ENCODE measurements at places on chromosomes 6 and 20. TPM values are rescaled to one million over a fixed set of nuclear protein-coding genes. Genes with fewer than 3 reads are reported as not detected.

The BANF2 gene
- total RNA-seq = not detected

The NHLRC1 gene
- not detected for total RNA-seq

DNA sequence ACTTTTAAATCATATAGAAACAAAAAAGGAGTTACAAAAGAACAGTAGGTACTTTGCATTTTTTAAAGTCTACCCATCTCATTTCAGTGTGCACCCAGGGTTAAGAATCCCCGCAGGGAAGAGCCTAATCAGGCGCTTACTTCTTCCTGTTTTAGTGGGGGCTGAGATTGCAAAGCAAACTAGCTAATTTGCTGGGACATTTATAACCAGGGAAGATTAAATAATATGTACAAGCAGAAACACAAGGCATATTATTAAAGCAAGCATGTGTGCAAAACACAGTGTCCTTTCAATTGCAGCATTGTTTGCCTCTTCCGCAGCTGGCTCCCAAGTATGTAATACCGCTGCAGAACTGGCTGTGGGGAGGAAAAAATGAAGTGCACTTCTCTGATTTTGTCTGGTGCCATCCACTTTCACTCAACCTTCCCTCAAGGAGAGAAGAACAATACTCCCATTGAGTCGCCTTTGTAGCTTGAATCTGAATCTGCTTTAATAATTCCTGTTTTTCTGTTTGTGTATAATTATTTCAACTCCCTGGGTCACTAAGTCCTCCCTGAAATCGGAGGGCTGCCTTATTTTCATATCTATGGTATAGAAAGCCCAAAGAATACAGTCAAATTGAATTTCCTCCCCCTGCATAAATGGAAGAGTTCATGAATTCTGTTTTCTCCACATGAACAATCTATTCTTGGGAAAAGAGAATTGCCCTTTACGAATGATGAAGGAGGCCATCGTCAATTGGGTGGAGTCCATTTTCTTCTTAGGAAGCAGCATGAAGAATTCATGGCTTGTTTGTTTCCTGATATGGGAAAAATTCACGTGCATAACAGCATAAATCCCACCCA lies 23.3 kb upstream of the BCAS1 start:
- DNase-seq = no peak

GRCh38 chr20:52752023-52752422 lies 220.1 kb upstream of the TSHZ2 start:
- no peak for DNase-seq

The DNMT3B gene
- total RNA-seq = 5.0 TPM

DNA sequence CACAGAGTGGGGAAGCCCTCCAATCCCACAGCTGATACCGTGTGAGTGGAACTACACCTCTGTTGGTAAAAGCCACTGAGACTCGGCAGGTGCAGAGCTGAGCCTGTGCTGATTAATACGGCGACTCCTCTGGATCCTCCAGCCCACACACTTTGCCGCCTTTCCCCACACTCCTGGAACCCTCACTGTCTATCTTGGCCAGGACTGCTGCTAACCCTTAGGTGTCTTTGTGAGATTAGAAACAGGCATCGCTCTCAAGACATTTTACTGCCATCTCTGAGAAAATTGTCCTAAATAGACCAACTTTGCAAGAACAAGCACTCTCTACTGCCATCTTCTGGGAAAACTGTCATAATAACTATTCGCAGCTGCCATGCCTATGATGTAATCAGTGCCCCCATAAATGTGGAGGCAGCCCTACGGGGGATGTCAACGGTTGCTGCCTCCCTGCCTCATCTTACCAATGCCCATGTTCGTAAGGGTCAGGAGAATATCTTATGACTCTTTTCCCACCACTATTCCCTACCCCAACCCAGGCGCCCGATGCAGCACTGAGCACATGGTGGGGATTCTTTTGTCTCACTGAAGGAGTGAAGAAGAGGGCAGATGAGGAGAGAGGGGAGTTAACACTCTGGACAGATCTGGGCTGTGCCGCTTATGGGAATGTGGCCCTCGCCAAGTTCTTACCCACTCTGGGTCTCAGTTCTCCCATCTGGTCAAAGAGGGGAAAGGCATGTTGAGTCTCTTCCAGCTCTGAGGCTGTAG lies 26.1 kb upstream of the KCNB1 start:
- no peak for DNase-seq

GRCh38 chr20:18004384-18005031 lies 35.7 kb downstream of the MGME1 start:
- DNase-seq = no peak

GRCh38 chr6:100740439-100740838 lies 140.7 kb downstream of the ASCC3 start:
- no peak for DNase-seq

The SLC17A1 gene
- not detected for total RNA-seq

GRCh38 chr20:51763965-51764602 lies 4.1 kb downstream of the ATP9A start:
- DNase-seq = no peak

DNA sequence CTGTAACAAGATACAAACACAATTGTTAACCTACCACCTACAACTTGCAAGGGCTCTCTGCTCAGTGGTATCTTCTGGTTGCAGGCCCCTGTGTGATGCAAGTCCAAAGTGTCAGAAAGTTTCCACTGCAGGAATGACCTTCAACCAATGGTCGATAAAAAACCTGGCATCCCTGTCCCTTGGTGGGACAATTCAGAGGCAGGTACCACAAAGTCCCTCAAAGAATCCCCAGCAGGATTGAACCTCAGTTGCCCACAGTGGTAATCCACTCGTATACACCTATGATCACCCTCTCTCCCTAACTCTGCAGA lies 15.9 kb downstream of the GLO1 start:
- DNase-seq = no peak

The SLC22A7 gene
- not detected for total RNA-seq

Data from uterus (tissue), 4 donors.